HAP-1 (cell line): ENCODE measurements at places on chromosomes 12 and 14.

GRCh38 chr12:14263742-14264141 lies 101.7 kb upstream of the ATF7IP start:
- DNase-seq = no peak

DNA sequence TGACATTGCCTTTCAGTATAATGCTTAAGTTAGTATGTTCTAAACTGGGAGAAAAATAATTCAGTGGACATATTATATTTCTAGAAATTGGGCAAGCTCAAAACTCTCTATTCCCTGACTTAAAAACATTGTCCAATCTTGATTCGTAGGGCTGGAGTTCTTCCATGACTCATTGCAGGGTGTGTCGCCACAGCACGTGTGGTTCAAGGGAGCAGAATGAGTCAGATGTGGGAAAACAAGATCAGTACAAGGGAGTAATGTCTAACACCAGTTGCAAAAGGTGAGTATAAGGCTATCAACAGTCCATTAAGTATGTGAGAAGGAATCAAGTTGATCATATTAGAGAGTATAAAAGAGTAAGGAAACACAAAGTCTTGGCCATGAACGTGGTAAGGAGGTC lies 887.0 kb downstream of the TMTC2 start:
- no peak for DNase-seq

GRCh38 chr14:43449291-43449690 lies 1057.8 kb downstream of the FSCB start:
- no peak for DNase-seq

DNA sequence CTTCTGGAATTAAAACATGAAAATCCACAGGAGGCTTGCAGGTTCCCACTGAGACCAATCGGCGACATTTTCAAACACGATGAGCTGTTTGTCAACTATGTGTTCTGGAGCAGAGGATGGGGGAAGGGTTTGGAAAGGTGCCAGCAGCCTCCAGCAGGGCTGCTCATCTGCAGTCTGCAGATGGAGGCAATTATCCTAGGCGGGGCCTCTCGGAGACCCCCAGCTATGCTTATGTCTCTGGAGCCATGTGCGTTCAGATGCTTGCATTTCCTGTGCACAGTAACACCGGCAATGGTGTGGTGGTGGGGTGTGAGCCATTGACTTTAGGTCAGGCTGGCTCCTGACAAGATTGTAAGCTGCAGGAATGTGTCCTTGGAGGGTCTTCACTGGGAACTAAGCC lies 51.7 kb downstream of the RPH3A start:
- no peak for DNase-seq

DNA sequence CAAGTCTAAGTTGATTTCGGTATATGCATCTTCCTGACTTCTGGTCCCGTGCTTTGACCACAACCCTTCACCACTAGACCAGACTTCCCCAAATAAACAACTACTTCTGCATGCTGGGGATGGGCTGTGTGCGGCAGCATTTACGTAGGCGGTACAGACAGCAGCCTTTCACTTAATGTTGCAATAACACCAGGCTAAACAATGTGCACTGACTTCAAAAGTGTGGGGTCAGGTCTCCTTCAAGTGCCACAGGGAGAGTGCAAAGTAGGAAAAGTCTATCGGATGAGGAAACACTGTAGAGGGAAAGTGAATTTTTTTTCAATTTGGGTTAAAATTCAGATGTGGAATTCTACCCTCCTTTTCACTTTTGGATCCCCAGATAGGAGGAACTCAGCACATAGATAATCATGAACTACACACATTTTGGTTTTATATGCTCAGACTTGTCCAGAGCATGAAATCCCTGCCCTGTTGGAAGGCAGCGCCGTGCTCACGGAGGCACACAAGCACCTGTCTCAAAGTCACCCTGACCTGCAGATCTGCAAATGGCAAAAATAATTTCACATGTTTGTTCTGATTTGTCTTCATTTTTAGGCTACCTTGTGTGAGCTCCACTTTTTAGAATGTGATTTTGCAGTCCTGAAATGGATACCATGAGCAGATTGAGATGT lies 3.6 kb upstream of the FOS start:
- DNase-seq = no peak

DNA sequence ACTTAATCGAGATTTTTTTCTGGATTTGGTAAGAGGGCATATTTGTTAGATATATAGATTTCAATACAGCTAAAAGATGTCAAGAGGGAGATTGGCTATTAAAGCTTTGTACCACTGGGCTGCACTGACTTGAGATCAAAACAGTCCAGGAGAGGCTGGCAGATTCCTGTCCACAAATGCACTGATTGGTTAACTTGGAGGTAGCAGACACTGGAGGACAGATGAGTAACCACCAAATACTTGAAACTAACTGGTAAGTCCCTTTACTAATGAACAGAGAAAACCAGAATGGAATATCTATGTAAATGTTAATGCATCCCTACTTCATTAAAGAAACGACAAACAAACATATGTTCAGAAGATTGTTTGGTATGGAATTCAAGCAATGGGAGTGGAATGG lies 416.6 kb downstream of the LRIG3 start:
- DNase-seq = no peak

DNA sequence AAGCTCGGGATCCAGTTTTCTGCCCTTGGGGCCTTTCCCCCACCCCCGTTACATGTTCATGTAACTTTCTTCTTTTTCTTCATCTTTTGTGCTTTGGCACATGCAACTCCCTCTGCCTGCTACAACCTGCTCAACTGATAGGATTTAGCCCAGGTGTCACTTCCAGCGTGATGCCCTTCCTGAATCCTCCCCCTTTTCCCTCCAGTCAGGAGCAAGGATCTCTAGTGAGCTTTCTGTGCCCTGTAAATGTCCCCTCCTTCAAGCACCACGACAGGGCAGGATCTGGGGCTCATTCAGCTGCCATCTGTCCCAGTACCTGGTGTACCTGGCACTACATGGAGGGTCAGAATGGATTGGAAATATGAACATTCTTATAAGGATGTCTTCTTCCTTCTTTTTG lies 15.3 kb downstream of the PELI2 start:
- no peak for DNase-seq

- DNase-seq = no peak
Observed at GRCh38 chr12:4380332-4380731, 820 bp upstream of the FGF23 start.

DNA sequence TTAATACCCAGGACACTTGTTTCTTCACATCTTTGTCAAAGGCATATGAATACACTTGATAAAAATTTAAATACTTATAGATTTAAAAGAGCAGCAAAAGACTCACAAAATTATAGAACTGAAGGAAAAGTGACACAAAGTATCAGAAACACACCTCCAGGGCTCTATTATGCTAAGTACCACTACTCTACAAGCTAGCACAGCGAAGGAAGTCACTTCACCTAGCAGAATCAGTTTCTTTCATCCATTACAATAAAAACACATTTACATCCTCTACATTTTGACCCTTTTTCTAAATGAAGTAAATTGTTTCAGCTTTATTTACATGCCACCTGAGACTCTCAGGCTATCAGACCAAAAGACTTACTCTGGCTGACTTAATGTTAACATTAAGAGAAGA lies 26.6 kb upstream of the PTPRB start:
- DNase-seq = no peak

DNA sequence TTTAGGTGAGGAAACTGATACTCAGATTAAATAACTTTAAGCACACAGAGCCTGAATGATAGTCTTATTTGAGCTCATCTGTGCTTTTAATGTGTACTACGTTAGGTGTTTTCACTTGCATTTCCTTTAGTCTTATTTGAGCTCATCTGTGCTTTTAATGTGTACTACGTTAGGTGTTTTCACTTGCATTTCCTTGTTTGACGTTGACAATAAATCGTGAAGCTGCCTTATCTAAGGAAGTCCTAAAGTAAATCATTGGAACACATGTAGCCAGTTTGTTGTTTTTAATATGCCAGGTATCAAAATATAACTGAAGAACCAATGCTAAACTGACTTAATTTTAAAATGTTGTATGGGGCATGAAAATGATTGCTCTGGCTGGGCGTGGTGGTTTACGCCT lies 2.0 kb downstream of the RAP1B start:
- DNase-seq = no peak

DNA sequence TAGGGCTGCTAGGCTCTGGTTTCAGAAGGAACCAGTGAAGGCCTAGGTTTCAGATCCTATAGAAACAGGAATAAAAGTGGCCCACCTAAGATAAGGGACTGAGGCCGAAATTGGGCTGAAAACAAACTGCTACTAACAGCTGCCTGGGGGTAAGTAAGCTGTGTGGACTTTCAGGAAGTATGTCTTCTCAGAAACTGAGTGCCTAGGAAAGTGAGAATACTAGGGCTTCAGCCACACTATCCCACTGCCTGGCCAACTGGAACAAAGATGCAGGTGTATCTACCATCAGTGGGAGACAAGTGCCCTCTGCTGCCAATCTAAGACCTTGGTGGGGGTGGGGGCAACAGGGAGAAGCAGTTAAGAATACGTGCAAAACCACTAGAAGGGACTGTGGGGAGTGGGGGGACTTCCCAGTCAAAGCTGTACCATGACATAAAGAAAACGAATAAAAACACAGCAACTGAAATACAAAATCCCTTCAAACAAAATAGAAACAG lies 82.5 kb downstream of the MED13L start:
- DNase-seq = no peak

GRCh38 chr14:60514378-60514740 lies 5.4 kb downstream of the SIX6 start:
- peak; percentile 19 for DNase-seq

- DNase-seq = no peak
Observed at GRCh38 chr14:68806526-68807147, 13.8 kb upstream of the ZFP36L1 start.

DNA sequence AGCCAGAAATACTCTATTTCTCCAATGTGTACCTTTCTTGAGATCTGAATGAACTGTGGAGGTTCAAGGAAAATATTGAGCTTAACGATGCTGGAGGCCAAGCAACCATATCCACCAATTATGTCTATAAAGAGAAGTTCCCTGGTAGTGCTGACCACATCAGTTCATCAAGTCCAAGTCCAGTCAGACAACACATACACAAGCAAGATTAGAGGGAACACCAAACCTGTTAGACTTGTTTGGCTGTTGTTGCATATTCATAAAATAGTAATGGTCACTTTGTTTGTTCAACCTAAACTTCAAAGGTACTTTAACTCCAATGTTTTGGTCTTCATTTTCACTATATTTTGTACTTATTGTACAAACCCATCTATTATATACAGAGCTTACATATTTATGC lies 81.6 kb downstream of the LMO3 start:
- no peak for DNase-seq

DNA sequence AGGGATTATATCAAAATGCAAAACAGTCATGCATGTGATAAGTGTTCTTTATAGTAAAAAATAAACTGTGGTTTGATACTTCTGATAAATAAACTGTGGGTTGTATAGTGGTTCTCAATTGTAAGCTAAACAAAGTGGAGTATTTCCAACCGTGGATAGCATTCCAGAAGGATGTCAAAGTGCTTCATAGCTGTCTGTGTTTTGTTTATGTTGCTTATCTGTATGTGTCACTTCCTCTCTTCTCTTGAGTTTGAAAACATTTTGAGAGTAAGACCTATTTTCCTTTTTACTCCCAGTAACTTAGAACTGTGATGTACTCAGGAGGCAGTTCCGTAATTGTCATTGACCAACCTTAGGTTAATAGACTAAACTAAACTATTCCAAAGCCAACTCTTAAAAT lies 415.8 kb downstream of the TMTC2 start:
- DNase-seq = no peak

DNA sequence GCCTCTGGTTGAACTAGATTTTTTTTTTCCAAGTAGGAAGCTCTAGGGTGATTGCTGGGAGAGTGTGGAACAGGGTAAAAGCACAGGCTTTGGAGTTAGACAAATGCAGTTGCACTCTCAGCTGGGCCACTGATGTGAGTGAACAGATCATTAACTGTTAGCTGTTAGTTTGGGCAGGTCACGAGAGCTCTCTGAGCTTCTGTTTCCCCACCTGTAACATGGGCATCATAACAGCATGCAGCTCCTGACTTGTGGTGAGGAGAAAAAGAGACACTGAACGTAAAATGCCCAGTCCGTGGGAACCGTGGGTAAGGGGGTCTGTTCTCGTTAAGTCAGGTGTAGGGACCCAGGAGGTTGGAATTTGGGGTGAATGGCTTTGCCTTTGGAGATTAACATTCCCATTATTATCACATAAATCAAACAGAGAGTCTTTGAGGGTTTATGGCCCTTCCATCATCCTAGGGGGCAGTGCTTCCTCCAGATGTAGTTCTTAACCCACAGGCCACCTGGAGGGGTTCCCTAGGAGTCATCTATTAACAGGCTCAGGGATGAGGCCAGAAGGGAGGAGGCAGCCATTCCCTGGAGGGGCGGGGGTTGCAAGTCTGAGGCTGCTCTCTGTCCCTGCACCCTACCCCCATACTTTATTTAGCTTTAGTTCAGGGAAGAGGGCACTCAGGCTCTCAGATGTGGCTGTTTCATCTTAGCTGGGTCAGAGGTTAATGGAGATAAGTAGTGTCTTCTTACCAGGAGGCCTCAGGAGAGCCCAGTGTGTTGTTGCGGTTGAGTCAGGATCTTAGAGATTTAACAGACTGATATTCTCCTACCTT lies 135.2 kb downstream of the DACT1 start:
- no peak for DNase-seq

- no peak for DNase-seq
Observed at GRCh38 chr14:75432411-75432810, 4.6 kb downstream of the JDP2 start.

DNA sequence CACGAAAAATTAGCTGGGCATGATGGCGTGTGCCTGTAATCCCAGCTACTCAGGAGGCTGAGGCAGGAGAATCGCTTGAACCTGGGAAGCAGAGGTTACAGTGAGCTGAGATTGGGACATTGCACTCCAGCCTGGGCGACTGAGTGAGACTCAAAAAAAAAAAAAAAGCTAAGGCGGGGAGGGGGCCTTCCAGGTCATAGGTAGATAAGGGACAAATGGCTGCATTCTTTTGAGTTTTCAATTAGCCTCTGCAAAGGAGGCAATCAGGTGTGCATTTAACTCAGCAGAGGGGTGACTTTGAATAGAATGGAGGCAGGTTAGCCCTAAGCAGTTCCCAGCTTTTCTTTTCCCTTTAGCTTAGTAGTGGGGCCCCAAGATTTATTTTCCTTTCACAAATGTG lies 743 bp upstream of the AACS start:
- no peak for DNase-seq

GRCh38 chr12:13268581-13268980 lies 72.1 kb downstream of the EMP1 start:
- no peak for DNase-seq

DNA sequence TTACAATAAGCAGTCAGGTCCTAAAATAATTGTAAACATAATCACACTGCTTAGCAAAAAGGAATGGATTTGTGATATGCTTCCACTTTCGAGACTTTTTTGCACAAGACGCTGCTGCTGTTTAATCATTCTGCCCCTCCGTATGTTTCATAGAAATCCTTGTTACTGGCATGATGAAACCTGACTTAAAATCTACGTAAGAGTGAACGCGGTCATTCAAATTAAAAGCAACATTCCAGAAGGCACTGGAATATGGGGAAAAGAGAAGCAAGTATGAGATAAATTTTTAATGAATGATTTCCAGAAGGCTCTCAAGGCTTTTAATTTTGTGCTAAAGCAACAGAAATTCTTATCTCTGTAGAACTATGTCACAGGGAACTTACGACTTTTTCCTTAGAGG lies 1.1 kb downstream of the CNIH1 start:
- DNase-seq = no peak
